ENCODE measurements at places on chromosomes 6 and 20. TPM values are rescaled to one million over a fixed set of nuclear protein-coding genes. Genes with fewer than 3 reads are reported as not detected.

GRCh38 chr6:157667211-157668008, 155.6 kb upstream of the SNX9 start:
- peaks cover 51% of the 10 kb centered on the region for H3K4me1 ChIP-seq
- peak; percentile 86 for DNase-seq
- H3K4me3 ChIP-seq = peak overlapping the region; percentile 86
- no peaks in the 10 kb centered on the region for H3K36me3 ChIP-seq
- H3K27ac ChIP-seq = peak overlapping the region; percentile 100

- H3K4me1 ChIP-seq = peaks cover 17% of the 10 kb centered on the region
- no peak overlapping the region for H3K4me3 ChIP-seq
- peak; percentile 13 for DNase-seq
- no peaks in the 10 kb centered on the region for H3K27me3 ChIP-seq
- no peak overlapping the region for H3K27ac ChIP-seq
- H3K36me3 ChIP-seq = peaks cover 10% of the 10 kb centered on the region
Measured at GRCh38 chr6:75830959-75831885, 82.2 kb downstream of the MYO6 start.

Gene DEF6
- 4.0 TPM for total RNA-seq

Gene TAGAP
- not detected for total RNA-seq

Gene CGAS
- 5.8 TPM for total RNA-seq

DNA sequence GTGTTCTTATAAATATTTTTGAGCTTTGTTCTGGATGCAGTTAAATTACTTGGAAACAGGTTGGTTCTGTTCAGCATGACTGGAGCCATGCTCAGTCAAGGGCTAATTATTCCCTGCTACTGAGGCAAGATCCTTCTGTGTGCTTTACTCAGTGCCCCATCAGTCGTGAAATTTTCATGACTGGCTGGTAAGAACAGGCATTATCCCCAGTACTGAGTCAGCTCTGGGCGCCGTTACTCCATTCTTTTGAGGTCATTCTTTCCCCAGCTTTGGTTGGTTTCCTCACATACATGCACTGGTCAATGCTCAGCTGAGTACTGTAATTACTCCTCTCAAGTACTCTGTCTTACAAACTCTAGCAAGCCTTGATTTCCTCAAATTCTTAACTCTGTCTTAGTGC, 71.3 kb downstream of the CDKAL1 start:
- H3K36me3 ChIP-seq = peaks cover 18% of the 10 kb centered on the region
- H3K27ac ChIP-seq = no peak overlapping the region
- no peak for DNase-seq
- peaks cover 1% of the 10 kb centered on the region for H3K27me3 ChIP-seq

DNA sequence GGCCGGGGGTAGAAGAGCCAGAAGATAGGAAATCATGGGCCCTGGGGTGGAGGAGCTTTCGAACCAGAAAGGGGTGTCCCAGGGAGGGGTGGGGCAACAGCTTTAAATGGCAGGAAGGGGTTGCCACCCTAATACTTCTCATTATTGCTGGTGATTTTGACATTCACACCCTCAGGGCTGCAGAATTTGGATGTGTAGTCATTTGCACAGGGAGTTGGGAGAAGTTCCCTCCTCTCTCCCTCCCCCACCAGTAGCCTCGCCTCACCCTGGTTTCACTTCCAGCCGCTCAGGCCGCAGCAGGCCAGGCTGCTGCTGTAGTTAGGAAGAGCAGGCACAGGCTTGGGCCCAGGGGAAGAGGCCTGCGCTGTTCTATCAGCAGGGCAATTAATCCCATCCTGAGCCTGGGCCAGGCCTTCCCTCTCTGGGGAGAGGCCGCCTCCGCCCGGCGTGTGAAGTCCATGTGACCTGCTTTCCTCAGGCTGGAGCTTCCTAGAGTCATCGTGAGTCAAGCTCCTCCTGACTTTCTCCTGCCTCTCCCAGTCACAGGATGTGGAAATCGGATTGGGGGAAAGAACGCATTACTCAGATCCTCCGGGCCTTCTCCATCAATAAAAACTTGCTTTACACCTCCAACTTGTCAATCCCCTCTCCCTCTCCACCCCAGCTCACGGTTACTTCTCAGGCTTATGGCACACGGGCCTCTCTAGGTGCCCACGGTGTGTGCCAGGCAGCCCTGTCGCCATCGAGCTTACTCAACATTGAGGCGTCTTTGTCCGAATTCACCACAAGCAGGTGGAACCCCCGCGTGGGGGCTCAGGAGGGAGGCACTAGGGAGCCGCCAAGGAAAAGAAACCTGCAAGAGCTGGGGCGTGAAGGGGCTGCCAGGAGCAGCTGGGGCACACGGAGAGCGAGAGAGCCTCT, 7.8 kb downstream of the ADTRP start:
- peak overlapping the region; percentile 97 for H3K27ac ChIP-seq
- H3K4me3 ChIP-seq = peak overlapping the region; percentile 80
- peaks cover 76% of the 10 kb centered on the region for H3K4me1 ChIP-seq
- DNase-seq = peak; percentile 98
- peaks cover 7% of the 10 kb centered on the region for H3K36me3 ChIP-seq
- peaks cover 9% of the 10 kb centered on the region for H3K27me3 ChIP-seq

DNA sequence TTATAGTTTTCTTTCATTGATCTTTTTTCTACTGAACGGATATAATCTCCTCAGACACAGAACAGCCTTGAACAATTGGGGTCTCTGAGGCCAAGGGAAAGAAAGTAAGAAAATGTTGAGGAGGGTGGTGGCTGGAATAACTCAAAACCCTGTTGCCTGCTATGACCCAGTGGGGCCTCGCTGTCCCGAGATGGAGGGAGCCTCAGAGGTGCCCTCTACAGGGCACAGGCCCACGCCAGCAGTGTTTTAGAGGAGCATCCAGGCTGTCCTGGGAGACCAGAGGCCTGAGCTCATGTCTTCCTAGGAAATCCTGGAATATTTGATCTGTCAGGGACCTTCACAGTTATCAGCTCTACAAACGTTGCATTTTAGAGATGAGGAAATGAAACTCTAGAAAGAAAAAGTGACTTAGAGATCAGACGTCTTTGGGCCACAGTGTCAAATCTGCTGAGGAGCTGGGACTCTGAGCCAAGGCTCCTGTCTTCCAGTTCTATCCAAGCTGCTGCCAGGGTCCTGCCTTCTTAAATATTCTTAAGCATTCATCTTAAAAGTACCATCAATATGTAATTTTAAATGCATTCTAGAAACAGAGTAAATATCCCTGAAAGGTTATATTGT, 26.3 kb downstream of the ALDH5A1 start:
- no peaks in the 10 kb centered on the region for H3K36me3 ChIP-seq
- DNase-seq = peak; percentile 26
- peaks cover 3% of the 10 kb centered on the region for H3K27me3 ChIP-seq
- H3K4me1 ChIP-seq = peaks cover 5% of the 10 kb centered on the region
- no peak overlapping the region for H3K4me3 ChIP-seq
- H3K27ac ChIP-seq = no peak overlapping the region

- no peak overlapping the region for H3K27ac ChIP-seq
- peaks cover 14% of the 10 kb centered on the region for H3K36me3 ChIP-seq
- peaks cover 4% of the 10 kb centered on the region for H3K27me3 ChIP-seq
- no peak overlapping the region for H3K4me3 ChIP-seq
- DNase-seq = no peak
- peaks cover 5% of the 10 kb centered on the region for H3K4me1 ChIP-seq
Measured at GRCh38 chr20:4711511-4711910, 10.2 kb upstream of the PRND start.

Gene RFX6
- total RNA-seq = not detected

Gene KIFC1
- total RNA-seq = 38.2 TPM

Gene EYS
- not detected for total RNA-seq

GRCh38 chr6:86856379-86856778, 80.9 kb upstream of the HTR1E start:
- H3K4me1 ChIP-seq = no peaks in the 10 kb centered on the region
- H3K36me3 ChIP-seq = no peaks in the 10 kb centered on the region
- no peak for DNase-seq

Gene C20orf144
- 0.09 TPM for total RNA-seq

Gene GINS1
- total RNA-seq = 11.4 TPM

GRCh38 chr6:16654701-16655100, 106.6 kb downstream of the ATXN1 start:
- H3K4me3 ChIP-seq = no peak overlapping the region
- H3K27me3 ChIP-seq = no peaks in the 10 kb centered on the region
- peaks cover 30% of the 10 kb centered on the region for H3K36me3 ChIP-seq
- no peak overlapping the region for H3K27ac ChIP-seq
- no peak for DNase-seq

- no peak overlapping the region for H3K27ac ChIP-seq
- peaks cover 37% of the 10 kb centered on the region for H3K36me3 ChIP-seq
- no peak overlapping the region for H3K4me3 ChIP-seq
- peaks cover 19% of the 10 kb centered on the region for H3K4me1 ChIP-seq
- no peaks in the 10 kb centered on the region for H3K27me3 ChIP-seq
- peak; percentile 3 for DNase-seq
Measured at GRCh38 chr20:13744352-13744751, 40.4 kb downstream of the ESF1 start.

GRCh38 chr6:2235777-2236495, 9.5 kb downstream of the GMDS start:
- H3K27me3 ChIP-seq = no peaks in the 10 kb centered on the region
- H3K36me3 ChIP-seq = no peaks in the 10 kb centered on the region
- H3K27ac ChIP-seq = no peak overlapping the region
- H3K4me3 ChIP-seq = no peak overlapping the region
- no peak for DNase-seq

GRCh38 chr6:137522831-137523230, 28.6 kb upstream of the OLIG3 start:
- no peak overlapping the region for H3K27ac ChIP-seq
- H3K36me3 ChIP-seq = no peaks in the 10 kb centered on the region
- no peaks in the 10 kb centered on the region for H3K4me1 ChIP-seq
- no peak for DNase-seq

Gene SYCP2L
- total RNA-seq = not detected

DNA sequence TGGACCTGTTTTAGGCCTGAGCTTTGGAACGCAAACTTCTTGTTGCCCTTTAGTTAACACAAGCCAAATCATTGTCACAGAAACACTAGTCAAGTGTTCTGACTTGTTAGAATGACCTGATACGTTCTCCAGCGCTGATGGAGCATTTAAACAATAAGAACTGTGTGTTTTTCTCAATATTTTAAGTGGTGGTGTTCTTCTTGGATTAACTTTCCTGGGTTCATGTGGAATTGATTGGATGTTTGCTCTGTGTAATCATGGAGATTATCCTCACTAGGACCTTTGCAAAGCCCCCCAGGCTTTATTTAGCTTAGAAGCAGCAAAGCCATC, 1.6 kb downstream of the LRRC1 start:
- DNase-seq = no peak
- no peak overlapping the region for H3K27ac ChIP-seq
- H3K36me3 ChIP-seq = peaks cover 9% of the 10 kb centered on the region
- peaks cover 72% of the 10 kb centered on the region for H3K4me1 ChIP-seq

GRCh38 chr6:119147101-119148053, 68.9 kb upstream of the FAM184A start:
- peak overlapping the region; percentile 56 for H3K4me3 ChIP-seq
- peak; percentile 96 for DNase-seq
- peaks cover 44% of the 10 kb centered on the region for H3K4me1 ChIP-seq

- no peaks in the 10 kb centered on the region for H3K36me3 ChIP-seq
- peaks cover 69% of the 10 kb centered on the region for H3K27me3 ChIP-seq
- DNase-seq = no peak
- H3K27ac ChIP-seq = no peak overlapping the region
Measured at GRCh38 chr20:37932919-37933318, 30.0 kb downstream of the VSTM2L start.

GRCh38 chr20:35305682-35306556, 13.7 kb upstream of the FAM83C start:
- H3K36me3 ChIP-seq = peaks cover 19% of the 10 kb centered on the region
- H3K4me1 ChIP-seq = peaks cover 95% of the 10 kb centered on the region
- peak; percentile 99 for DNase-seq
- H3K4me3 ChIP-seq = peak overlapping the region; percentile 68
- H3K27me3 ChIP-seq = no peaks in the 10 kb centered on the region

DNA sequence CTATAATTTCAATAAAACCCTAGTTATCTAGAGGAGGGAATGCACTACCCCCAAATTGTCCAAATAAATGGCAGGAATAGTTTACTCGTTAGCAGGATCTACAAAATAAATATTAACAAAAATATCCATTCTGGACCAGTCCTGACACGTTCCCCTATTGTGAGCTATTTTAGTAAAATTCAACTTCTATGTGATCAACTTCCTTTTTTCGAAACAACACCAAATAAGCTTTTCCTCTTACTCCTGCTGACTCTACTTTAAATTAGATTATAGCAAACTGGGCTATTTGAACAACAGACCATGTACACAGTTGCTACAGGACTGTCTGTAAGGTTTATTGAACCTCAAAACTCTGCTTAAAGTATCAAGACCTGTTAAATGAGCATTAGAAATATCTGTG, 154.3 kb downstream of the IPCEF1 start:
- DNase-seq = no peak
- no peak overlapping the region for H3K4me3 ChIP-seq
- H3K27me3 ChIP-seq = peaks cover 2% of the 10 kb centered on the region
- no peak overlapping the region for H3K27ac ChIP-seq

GRCh38 chr6:160330619-160331018, 17.6 kb upstream of the SLC22A3 start:
- no peaks in the 10 kb centered on the region for H3K27me3 ChIP-seq
- no peak overlapping the region for H3K4me3 ChIP-seq

- no peaks in the 10 kb centered on the region for H3K36me3 ChIP-seq
- peak; percentile 95 for DNase-seq
- H3K4me3 ChIP-seq = peak within 1 kb of the TSS; percentile 95
- H3K4me1 ChIP-seq = peaks cover 40% of the 10 kb centered on the region
- H3K27me3 ChIP-seq = no peaks in the 10 kb centered on the region
- peak within 1 kb of the TSS; percentile 97 for H3K27ac ChIP-seq
Measured at GRCh38 chr6:37819177-37819801, at the start of gene ZFAND3. TSS of gene ZFAND3 (plus strand) at chr6:37819727. CDS start at chr6:37819946, 219 bp downstream.

- no peaks in the 10 kb centered on the region for H3K36me3 ChIP-seq
- H3K27me3 ChIP-seq = peaks cover 4% of the 10 kb centered on the region
- H3K4me1 ChIP-seq = peaks cover 37% of the 10 kb centered on the region
- H3K27ac ChIP-seq = peak overlapping the region; percentile 90
- peak overlapping the region; percentile 85 for H3K4me3 ChIP-seq
Measured at GRCh38 chr6:158868890-158869825, 50.0 kb upstream of the EZR start.

Gene TCP11
- 0.60 TPM for total RNA-seq

Gene ADGRB3
- total RNA-seq = 0.05 TPM

Gene C6orf15
- not detected for total RNA-seq

DNA sequence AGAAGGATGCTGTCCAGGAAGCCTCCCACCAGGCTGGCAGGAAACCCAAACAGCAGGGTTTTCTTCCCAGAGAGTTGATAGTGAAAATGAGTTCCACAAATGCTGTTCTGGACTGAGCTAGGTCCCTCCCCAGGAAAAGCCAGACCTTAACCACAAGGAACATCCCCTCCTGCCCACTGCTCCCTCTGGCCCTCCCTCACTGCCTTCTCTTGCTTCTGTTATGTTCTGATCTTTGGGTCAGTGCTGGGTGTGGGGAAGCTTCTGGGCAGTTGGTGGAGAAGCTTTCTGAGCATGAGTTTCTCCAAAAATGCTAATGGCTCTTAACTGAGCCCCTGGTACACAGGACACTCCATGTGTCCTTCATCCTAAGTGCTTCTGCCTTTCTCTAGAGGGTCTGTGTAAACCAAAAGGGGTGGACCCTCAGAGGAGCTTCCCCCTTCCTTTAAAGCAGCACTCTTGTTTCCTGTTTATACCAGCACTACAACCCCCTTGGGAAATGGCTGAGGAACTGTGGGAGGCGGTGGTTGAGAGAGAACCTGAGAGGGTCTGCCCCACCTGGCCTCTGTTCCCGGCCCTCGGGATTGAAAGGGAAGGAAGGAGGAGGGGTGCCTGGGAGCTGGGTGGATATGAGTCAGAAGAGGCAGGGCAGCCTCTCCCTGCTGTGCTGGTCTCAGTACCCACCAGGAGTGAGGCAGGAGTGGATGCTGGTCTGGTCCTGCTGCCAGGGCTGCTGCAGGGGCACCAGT, 42.0 kb downstream of the CDS2 start:
- peak overlapping the region; percentile 54 for H3K4me3 ChIP-seq
- H3K27ac ChIP-seq = peak overlapping the region; percentile 74
- H3K27me3 ChIP-seq = no peaks in the 10 kb centered on the region

Measured in HFFc6 (cell line).